AG08396 (cell line): ENCODE measurements at places on chromosomes 6 and 20.

- no peak for DNase-seq
Measured at GRCh38 chr6:56790414-56790813, 147.7 kb upstream of the DST start.

- no peak for DNase-seq
Measured at GRCh38 chr6:143205131-143205535, 144.4 kb downstream of the AIG1 start.

- no peak for DNase-seq
Measured at GRCh38 chr20:53399083-53399482, 194.6 kb downstream of the ZNF217 start.

DNA sequence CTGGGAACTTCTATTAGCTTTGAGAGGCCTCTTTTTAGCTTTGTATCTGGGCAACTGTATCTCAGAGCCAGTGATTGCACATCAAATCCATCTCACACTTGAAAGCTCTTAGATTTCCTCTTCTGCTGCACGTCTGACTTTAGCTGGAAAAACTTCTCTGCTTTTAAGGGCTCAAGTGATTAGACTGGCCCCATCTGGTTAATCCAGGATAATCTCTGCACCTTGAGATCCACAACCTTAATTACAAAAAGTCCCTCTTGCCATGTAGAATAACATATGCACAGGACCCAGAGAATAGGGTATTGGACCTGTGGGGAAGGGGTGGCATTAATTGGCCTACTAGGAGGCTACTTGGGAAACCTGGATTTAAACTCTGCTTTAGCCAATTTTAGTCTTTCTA is 24.2 kb downstream of the KLHL31 start:
- no peak for DNase-seq

- no peak for DNase-seq
Measured at GRCh38 chr6:16800942-16801341, 39.7 kb upstream of the ATXN1 start.

GRCh38 chr6:35435074-35435837 is 16.9 kb upstream of the FANCE start:
- DNase-seq, result no peak

GRCh38 chr6:90062667-90063066 is 168.4 kb downstream of the GJA10 start:
- DNase-seq, result no peak

- DNase-seq, result no peak
Measured at GRCh38 chr20:46364670-46365486, 41.5 kb downstream of the ELMO2 start.

DNA sequence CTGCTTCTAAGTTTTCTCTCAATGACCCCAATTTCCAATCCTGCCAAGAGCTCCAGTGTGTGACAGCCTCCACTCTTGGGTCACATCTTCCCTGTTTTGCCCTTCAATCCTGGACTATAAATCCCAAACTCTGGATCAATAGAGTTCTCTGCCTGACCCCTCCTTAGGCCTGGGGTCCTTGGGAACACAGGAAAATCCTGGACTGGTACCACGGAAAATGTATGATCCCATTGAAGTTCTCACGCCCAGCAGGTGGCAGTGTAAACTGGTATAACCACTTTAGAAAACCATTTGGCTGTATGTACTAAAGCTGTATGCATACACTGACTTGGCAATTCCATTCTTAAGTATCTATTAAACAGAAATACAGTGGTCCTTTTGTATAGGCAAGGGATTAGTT is 98.0 kb downstream of the SNAP25 start:
- no peak for DNase-seq

DNA sequence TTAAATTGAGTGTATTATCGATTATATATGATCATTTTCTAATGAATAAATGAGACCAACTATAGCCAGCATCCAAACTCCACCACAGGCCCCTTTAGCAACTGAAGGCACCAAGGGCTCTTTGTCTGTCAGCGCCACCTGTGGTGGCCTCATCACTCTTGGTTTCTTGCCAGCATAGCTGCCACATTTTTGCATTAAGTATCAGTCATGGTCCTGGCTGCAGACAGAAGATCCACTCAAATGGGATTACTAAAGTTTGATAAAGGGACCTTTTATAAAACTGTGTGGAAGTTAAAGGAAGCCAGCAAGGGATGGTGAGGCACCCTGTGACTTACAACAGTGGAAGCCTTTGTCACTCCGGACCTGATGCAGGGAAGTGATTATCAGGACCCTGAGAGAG is 162.9 kb downstream of the C6orf118 start:
- DNase-seq, result no peak

DNA sequence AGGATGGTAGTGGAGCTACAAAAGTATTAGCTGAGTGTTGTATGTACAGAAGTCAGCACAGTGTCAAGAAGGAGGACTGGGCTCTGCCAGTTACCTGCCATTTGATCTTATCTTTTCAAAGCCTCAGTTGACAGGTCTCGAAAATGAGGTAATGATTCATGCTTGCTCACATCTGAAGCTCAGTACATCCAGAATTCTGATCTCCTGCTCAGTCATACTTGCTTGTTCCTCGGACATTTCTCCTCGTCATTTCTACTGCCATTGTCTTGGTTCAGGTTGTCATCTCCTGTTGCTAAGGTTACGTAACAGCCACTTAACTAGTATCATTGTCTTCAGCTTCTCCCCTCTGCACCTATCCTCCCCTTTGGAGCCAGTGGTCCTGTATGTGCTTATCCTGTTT is 89.5 kb downstream of the SLX4IP start:
- no peak for DNase-seq

- DNase-seq, result no peak
Measured at GRCh38 chr6:28357036-28357435, 7.3 kb downstream of the ZKSCAN3 start.

DNA sequence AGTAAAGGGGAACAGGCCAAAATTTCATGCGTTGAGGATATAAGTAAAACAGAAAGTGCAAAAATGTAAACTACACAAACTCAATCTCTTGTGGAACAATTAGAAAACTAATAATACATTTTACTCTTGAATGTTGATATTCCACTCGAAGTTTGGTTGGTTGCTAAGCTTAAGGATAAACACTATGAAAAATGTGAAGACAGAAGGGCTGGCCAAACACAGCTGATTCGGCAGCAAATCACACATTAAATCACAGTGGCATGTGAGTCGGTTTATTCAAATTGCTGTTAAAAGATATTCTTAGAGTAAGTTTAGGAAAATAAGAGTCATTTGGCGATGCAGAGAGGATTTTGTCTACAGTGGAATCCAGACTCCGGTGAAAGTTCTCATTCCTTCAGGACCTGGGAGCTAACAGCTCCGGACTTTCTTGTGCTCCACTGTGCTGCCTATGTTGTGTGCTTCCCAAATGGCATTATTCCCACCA is 1.4 kb upstream of the EPM2A start:
- DNase-seq, result peak; percentile 53

GRCh38 chr20:9407805-9408421 is 106.5 kb upstream of the LAMP5 start:
- DNase-seq, result peak; percentile 65

- no peak for DNase-seq
Measured at GRCh38 chr6:8029243-8029870, 34.8 kb downstream of the BLOC1S5 start.

GRCh38 chr20:23884136-23884770 is 4.7 kb upstream of the CST5 start:
- DNase-seq, result no peak

DNA sequence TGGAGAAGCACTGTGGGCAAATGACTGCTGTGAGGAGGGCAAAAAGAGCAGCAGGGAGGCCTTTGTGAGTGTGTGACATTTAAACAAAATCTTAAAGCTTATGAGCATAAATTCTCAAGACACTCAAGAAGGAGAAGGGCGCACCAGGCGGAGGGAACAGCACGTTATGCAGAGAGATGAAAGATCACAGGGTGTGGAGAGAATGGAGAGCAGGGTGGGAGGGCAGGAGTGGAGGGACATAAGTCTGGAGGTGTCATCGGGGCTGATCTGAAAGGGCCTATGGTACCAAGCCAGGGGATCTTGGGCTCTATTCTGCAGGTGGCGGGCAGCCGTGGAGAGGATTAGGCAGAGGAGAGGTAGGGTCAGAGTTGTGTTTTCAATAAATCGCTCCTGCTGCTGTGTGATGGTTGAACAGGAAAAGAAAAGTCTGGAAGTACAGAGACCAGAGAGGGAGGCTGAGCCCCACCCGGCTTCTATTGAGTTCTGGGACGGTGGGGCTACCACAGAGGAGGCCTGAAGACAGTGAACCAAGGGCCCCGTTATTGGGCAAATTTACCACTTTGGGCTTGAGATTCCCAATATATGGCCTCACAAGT is 24.3 kb upstream of the DLGAP4 start:
- no peak for DNase-seq

DNA sequence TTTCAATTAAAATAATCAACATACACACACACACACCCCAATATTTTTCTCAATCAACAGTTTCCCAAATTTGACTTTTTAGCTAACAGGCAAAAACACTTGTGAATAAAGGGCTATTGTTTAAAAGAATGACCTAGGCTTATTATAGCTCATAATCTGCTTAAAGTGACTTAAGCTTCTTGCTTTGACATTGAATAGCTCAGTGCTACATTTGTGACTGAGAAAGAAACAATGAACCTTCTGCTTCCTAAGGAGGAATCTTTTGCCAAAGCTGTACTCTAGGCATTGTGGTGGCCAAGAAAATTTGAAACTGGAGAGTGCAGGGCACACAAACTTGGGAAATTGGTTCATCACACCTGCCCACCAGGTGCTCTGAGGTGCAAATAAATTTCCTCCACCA is 282.0 kb downstream of the SYNE1 start:
- DNase-seq, result no peak

DNA sequence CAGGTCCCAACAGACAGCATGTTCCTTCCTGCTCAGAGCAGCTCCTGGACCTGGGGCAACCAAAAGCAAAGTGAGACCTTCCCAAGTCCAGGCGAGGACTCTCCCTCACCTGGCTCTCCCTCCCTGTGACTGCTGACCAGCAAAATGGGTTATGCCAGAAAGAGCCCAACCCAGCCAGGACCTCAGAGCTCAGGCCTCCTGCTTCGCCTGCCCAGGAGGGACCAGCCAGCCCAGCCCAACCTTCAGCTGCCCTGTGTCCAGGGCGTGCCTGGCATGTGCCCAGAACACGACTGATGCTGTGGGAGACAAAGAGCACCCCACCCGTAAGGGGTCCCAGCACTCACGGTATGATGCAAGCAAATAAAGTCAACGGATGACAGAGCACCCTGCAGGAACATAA is 74.0 kb upstream of the CST7 start:
- DNase-seq, result no peak

DNA sequence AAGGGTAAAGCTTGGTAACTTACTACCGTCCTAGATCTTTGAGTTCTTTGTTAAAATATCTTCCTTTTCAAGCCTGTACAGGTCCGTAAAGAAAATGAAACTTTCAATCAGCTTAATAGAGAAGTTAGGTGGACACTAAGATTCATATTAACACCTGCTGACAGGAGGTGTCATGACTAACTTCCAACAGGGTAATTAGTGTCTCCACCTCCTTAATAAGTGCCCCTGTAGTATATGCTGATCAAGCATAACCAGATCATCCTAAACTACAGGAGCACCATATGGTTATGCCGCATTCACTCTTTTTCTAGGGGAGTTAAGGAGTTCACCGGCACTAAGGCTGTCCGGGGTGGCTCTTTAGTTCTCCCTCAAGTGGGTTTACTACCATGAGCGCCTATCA is 23.9 kb upstream of the RALGAPA2 start:
- DNase-seq, result no peak

GRCh38 chr6:125165256-125165655 is 11.7 kb downstream of the TPD52L1 start:
- peak; percentile 27 for DNase-seq

DNA sequence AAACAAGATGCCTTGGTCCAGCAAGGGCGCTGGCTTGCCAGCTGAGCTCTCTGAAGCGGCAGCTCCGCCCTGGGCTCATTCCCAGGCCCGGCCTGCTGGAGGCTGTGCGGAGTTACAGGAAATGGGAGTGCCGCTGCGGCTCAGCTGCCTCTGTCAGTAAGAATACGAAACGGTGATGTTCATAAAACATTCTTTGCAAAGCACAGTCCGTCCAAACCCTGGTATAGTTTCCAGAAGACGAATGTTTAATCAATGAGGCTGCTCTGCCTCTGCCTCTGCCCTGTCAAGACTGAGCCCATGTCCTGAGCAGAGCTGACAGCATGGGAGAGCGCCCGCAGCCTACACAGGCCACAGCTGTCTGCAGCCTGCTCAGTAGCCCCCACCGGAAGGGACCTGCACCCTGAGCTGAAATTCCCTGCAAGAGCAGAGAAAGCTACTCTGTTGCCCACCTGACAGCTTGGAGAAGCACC is 153.3 kb upstream of the SNX9 start:
- peak; percentile 91 for DNase-seq

DNA sequence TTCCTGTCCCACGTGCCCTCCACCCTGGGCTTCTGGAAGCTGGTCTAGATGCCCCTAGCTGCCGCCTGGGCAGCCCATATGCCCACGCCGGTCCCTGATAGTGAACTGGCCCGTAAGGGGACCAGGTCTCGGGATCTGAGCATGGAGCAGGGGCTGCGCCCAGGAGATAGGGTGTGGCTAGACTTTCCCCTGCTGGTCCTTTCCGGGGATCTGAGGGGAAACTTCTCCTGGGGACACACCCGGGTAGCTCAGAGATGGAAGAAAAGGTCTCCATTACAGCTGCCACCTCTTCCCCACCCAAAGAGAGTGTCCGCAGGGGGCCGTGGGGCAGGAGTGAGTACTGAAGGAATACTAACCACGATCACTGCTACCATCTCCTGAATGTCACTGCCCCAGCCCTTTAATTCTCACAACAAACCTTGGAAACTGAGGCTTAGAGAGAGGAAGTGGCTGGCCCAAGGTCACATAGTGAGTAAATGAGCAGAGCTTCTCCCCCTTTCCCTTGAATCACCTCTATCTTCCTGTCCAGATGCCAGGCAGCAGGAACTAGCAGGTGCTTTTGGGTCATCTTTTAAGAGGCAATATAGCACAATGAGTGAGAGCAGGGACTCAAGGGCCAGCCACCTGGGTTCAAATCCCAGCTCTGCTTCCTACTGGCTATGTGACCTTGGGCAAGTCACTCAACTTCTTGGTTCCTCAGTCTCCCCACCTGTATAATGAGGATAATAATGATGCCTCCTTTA is 11.8 kb upstream of the CCN5 start:
- no peak for DNase-seq

DNA sequence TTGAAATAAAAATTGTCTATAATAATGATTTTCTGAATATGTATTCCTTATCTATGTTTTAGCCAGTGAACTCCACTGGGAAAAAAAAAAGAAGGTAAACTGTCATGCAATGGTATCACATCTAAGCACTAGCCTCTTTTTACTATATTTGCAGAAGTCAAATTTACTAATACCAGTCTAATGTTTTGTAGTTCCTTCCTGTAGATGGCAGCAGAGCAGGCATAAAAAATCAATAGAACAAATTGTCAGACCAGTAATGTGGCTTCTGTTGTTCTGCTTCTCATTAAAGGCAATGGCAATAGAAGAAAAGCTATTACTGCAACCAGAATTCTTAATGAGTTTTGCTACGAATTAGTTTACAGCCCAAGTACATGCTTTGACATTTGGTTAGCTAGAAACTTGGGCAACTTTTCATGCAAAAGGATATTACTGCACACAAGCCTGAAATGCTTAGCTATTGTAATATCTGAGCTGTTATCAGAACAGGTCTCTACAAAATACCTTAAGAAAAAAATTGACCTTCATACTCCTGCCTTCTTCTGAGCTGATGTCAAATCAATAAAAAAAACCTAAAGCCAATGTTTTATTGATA is 476.9 kb downstream of the KHDRBS2 start:
- peak; percentile 1 for DNase-seq
